IPS DF 6.9 (cell line): ENCODE measurements at places on chromosomes 7 and 10.

- H3K27ac ChIP-seq, result no peak overlapping the region
- no peaks in the 10 kb centered on the region for H3K36me3 ChIP-seq
- no peaks in the 10 kb centered on the region for H3K27me3 ChIP-seq
- DNase-seq, result no peak
Measured at GRCh38 chr10:111954386-111954785, 229.2 kb downstream of the GPAM start.

- H3K27ac ChIP-seq, result no peak overlapping the region
- no peaks in the 10 kb centered on the region for H3K36me3 ChIP-seq
- H3K4me1 ChIP-seq, result peaks cover 3% of the 10 kb centered on the region; the same call in 1 of the 2 replicates
- no peak overlapping the region for H3K4me3 ChIP-seq
- H3K27me3 ChIP-seq, result no peaks in the 10 kb centered on the region
- no peak for DNase-seq
Measured at GRCh38 chr10:71737834-71738197, 18.2 kb upstream of the C10orf105 start.

DNA sequence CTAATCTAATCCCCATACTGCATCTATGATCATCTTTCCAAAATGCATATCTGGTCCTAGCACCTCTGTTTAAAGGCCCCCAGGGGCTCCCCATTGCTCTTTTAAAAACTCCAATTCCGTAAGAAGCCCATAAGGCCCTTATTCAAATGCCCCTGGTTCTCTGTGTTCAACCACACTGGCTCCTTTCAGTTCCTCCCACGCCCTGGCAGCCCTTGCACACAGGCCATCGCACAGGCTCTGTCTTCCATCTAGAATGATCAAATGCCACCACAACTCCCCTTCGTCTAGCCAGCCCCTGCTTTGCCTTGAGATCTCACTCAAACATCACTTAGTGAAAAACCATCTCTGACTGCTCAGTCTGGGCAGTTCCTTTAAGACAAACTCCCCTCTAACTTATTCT lies 112.9 kb upstream of the LYZL2 start:
- H3K4me3 ChIP-seq, result no peak overlapping the region
- no peaks in the 10 kb centered on the region for H3K27me3 ChIP-seq
- no peak overlapping the region for H3K27ac ChIP-seq
- H3K36me3 ChIP-seq, result no peaks in the 10 kb centered on the region
- H3K4me1 ChIP-seq, result no peaks in the 10 kb centered on the region

GRCh38 chr7:41633690-41634089 lies 69.2 kb downstream of the INHBA start:
- no peaks in the 10 kb centered on the region; the same call in 1 of the 2 replicates for H3K4me1 ChIP-seq
- H3K36me3 ChIP-seq, result no peaks in the 10 kb centered on the region
- H3K4me3 ChIP-seq, result no peak overlapping the region
- no peak overlapping the region for H3K27ac ChIP-seq
- DNase-seq, result no peak
- H3K27me3 ChIP-seq, result no peaks in the 10 kb centered on the region

GRCh38 chr7:92717993-92718716 lies 118.2 kb downstream of the CDK6 start:
- 0 out of 2 replicates have a peak, but pooled peaks cover 1% of the 10 kb centered on the region for H3K4me1 ChIP-seq
- no peaks in the 10 kb centered on the region for H3K27me3 ChIP-seq
- H3K27ac ChIP-seq, result no peak overlapping the region

DNA sequence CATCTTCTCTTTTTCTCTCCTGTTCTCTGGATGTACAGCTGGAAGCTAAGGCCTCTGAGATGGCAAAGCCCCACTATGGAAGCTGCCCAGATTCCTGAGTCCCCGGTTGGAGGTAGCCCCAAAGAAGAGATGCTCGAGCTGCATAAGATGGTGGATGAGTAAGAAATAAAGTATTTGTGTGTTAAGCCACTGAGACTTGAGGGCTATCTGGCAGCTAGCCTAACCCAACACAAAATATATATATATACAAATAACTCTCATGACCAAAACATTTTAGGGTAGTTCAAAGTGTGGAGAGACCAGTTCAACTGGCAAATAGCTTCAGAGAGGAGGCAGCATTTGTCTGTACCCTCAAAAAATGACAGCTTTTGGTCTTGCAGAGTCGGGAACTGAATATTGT lies 72.4 kb upstream of the PDE1C start:
- no peak overlapping the region for H3K4me3 ChIP-seq
- no peak for DNase-seq
- H3K27me3 ChIP-seq, result no peaks in the 10 kb centered on the region
- H3K36me3 ChIP-seq, result no peaks in the 10 kb centered on the region
- no peaks in the 10 kb centered on the region; the same call in 1 of the 2 replicates for H3K4me1 ChIP-seq
- H3K27ac ChIP-seq, result no peak overlapping the region

DNA sequence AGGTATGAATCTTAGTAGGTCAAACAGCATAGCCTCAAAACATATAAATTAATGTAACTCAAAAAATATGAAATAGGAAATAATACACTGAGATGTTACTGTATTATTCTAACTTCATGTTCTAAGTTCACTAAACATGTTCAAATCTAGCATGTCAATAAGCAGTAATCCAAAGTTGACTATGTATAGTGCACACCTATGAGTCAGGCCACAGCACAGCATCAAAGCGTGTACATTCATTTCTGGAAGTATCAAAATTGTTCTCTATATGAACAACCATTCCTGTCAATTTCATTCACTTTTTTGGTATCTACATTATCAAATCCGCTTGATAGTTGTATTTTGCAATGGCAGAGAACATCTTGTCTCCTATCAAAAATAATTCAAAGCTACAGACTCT lies 418.9 kb upstream of the POM121L12 start:
- H3K4me1 ChIP-seq, result no peaks in the 10 kb centered on the region
- DNase-seq, result no peak
- H3K36me3 ChIP-seq, result no peaks in the 10 kb centered on the region

DNA sequence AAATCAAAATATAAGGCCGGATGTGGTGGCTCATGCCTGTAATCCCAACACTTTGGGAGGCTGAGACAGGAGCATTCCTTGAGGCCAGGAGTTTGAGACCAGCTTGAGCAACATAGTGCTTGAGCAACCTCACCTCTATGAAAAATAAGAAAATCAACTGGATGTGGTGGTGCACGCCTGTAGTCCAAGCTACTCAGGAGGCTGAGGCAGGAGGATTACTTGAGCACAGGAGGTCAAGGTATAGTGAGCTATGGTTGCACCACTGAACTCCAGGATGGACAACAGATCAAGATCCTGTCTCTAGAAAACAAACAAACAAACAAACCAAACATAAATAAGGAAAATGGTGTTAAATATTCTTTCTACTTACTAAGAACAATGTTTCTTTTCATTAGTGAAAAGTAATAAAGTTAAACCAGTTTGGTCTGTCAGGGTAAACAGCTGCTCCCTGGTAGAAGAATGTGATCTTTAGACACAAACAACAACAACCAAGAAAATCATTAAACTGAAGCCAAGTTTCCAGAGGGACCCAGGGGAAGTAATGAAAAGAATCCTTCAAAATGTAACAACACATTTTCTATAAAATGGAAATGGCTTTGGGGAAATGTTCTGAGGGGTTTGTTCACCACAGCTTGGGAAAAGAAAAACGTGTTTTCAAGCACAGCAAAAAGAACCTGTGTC lies 17.5 kb upstream of the BAG3 start:
- no peak for DNase-seq
- H3K4me1 ChIP-seq, result no peaks in the 10 kb centered on the region
- H3K36me3 ChIP-seq, result no peaks in the 10 kb centered on the region
- no peaks in the 10 kb centered on the region for H3K27me3 ChIP-seq
- H3K27ac ChIP-seq, result no peak overlapping the region

GRCh38 chr7:116728413-116728812 lies 56.4 kb downstream of the MET start:
- no peak for DNase-seq
- H3K27ac ChIP-seq, result no peak overlapping the region
- no peaks in the 10 kb centered on the region for H3K27me3 ChIP-seq
- no peak overlapping the region for H3K4me3 ChIP-seq
- no peaks in the 10 kb centered on the region; the same call in 1 of the 2 replicates for H3K4me1 ChIP-seq
- no peaks in the 10 kb centered on the region for H3K36me3 ChIP-seq

GRCh38 chr7:138226001-138226476 lies 149.8 kb downstream of the AKR1D1 start:
- H3K36me3 ChIP-seq, result 0 out of 2 replicates have a peak, but pooled peaks cover 3% of the 10 kb centered on the region
- no peak for DNase-seq
- H3K27ac ChIP-seq, result no peak overlapping the region

DNA sequence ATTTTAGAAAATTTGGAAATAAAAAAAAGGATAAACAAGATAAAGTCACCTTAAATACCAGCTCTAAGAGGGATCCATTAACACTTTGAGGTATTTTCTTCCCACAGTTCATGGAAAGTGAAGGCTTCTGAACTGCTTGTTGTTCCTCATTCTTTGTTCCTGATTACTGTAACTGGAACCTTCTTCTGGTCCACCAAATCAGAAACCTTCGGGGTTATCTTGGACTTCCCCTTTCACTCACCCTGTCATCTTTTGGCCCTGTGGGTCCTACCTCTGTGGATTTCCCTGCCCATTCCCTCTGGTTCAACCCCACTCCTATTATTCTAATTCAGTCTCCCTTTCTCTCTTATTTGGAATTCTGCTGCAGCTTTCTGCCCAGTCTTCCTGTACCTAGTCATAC lies 116.5 kb upstream of the PRPS1L1 start:
- no peak overlapping the region for H3K27ac ChIP-seq
- H3K4me1 ChIP-seq, result no peaks in the 10 kb centered on the region
- no peak overlapping the region for H3K4me3 ChIP-seq
- H3K36me3 ChIP-seq, result no peaks in the 10 kb centered on the region
- H3K27me3 ChIP-seq, result no peaks in the 10 kb centered on the region

DNA sequence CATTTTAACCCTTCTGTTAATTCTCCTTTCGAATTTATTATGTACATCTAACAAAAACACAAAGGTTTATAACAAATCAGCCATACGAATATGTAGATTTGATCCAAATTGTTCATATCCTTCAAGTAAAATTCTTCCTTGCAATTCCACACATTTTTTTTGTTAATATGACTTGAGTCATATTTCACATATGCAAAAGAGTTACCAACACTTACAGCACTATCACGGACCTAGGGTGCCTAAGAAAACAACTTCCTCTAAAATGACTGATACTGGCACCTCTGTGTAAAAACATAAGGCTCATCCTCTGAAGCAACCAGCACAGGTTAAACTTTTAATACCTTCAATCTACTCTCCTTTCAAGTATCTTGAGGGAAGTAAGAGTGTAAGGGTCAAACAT lies 451.8 kb downstream of the SEMA3D start:
- no peak overlapping the region for H3K4me3 ChIP-seq
- H3K4me1 ChIP-seq, result no peaks in the 10 kb centered on the region
- no peaks in the 10 kb centered on the region for H3K36me3 ChIP-seq
- H3K27me3 ChIP-seq, result no peaks in the 10 kb centered on the region

DNA sequence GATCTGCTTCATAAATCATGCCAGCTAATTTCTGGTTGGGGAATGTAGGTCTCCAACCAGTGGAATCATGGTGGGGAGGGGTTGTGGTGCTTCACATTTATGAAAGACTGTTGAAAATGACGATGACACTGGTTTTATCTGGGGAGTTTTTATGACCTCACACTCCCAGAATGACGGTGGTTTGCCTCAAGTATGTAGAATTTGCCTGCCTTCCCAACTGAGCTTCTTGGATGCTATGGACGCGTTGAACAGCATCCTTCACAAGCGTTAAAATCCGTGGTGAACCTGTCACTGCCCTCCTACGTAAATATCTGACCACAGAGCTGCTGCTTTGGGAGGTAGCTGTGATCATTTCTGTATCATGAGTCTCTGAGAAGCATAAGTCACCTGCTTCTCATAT lies 3.3 kb downstream of the INSYN2A start:
- no peak overlapping the region for H3K4me3 ChIP-seq
- H3K27ac ChIP-seq, result no peak overlapping the region
- no peaks in the 10 kb centered on the region for H3K36me3 ChIP-seq
- DNase-seq, result no peak

DNA sequence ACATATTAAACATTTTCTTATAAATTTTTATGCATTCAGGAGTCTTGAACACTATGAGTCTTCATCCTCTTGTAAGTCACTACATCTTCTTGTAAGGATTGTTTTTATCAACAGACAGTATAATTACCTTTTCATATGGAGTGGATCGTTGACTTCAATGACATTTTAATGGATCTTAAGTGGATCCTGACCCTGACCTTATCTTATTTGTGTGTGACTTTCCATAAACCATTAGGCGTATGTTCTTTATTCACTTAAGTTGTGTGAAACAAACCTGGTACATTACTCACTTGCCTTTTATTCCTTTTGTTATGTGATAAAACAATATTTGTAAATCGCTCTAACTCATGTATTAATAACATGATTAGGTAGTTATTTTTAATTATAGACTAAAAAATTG lies 18.5 kb upstream of the SEMA3C start:
- H3K4me1 ChIP-seq, result no peaks in the 10 kb centered on the region
- no peak overlapping the region for H3K4me3 ChIP-seq
- no peaks in the 10 kb centered on the region for H3K36me3 ChIP-seq
- DNase-seq, result no peak

DNA sequence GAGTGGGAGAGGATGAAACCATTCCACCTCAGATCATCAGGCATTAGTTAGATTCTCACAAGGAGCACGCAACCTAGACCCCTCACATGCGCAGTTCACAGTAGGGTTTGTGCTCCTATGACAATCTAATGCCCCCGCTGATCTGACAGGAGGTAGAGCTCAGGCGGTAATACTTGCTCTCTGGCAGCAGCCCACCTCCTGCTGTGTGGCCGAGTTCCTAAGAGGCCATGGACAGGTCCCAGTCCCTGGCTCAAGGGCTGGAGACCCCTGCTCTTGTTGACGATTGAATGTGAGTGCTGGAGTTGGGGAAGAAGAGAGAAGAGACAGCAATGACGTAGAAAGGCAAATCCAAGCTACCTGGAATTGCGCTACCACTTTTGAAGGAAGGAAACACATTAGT lies 267.2 kb downstream of the TFEC start:
- DNase-seq, result no peak
- H3K4me1 ChIP-seq, result peaks cover 2% of the 10 kb centered on the region
- no peak overlapping the region for H3K4me3 ChIP-seq
- H3K36me3 ChIP-seq, result no peaks in the 10 kb centered on the region
- H3K27me3 ChIP-seq, result no peaks in the 10 kb centered on the region

DNA sequence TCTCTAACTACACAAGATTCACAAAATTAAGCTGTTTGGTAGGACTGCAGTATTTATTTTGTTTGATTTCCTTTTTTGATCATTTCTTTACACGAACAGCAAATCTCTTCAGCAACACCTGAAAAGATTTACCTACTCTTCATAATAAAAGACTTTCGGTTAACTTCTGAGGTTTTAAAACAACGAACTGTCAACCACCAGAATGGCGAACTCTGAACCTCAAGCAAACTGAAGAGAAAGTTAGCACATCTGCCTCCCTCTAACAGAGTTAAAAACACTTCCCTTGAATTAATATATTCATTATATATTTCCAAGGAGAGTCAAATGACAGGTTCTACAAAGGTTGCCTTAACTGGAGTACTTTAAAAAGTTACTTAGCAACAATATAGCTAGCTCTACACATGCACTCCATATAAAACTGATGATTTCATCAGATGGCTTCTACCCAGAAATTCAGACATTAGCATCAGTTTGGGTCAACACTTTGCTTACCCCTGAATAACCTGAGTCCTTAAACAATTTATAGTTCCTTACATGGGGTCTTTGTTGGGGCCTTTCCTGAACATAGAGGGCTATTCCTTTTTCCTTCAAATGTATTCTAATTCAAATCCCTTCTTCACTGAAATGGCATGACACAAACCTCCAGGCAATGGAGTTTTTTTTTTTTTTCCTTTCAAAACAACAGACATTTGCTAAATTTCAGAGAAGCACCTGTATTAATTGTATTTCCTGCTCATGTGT lies 118.3 kb downstream of the SEM1 start:
- peaks cover 5% of the 10 kb centered on the region; the same call in 1 of the 2 replicates for H3K4me1 ChIP-seq
- H3K27ac ChIP-seq, result no peak overlapping the region
- no peaks in the 10 kb centered on the region for H3K36me3 ChIP-seq
- no peak overlapping the region for H3K4me3 ChIP-seq
- DNase-seq, result no peak
